ENCODE measurements at places on chromosomes 3 and 15.

DNA sequence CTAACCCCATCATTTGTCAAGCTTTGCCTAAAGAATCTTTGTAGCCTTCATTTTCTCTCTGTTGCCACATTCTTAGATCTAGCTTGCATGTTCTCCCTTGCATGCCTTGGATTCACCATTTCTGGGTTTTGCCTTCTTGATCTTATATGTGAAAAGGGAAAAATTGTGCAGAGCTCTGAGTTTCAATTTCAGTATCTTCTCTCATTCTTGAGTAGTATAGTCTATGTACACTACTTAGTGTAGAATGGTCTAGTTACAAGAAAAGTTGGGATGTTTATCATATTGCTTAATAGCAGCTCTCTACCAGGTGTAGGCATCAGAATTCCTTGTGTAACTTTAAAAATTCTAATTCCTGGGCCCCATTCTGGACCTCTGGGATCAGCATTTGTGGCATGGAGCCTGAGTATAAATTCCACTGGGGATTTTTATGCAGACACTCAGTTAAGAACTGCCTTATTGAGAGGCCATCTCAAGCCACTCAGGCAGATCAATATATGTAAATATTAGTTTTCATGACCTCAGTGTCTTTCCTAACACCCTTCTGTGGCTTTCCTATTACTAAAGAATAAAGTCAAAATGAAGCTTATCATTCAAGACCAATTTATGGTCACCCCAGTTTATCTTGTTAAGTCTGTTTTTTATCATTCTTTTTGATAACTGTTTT is 23.4 kb downstream of the GTF2E1 start:
- no peak for DNase-seq

GRCh38 chr3:184260724-184261269 is 556 bp downstream of the CAMK2N2 start:
- DNase-seq, result no peak

- no peak for DNase-seq
These were observed 367.2 kb downstream of the FHIT start for GRCh38 chr3:60884005-60884404.

GRCh38 chr3:140530603-140531002 is 147.3 kb upstream of the TRIM42 start:
- DNase-seq, result peak; percentile 79

DNA sequence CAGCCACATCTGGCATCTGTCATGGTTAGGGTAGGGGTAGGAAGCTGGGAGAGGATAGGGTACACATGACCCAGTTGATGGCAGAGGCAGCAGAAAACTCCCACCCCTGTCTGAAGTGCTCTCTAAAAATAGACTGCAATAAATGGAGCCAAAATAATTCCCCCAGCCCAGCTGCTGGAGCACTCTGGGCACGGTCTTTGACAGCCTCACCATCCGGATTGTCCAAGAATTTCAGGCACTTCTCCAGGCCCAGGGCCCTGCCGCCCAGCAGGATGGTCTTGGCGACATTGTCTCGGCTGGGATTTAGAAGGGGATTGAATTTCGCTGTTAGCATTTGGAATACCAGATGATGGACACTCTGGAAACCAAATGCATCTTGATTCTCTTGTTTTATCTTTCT is 103.7 kb downstream of the IQSEC1 start:
- no peak for DNase-seq

DNA sequence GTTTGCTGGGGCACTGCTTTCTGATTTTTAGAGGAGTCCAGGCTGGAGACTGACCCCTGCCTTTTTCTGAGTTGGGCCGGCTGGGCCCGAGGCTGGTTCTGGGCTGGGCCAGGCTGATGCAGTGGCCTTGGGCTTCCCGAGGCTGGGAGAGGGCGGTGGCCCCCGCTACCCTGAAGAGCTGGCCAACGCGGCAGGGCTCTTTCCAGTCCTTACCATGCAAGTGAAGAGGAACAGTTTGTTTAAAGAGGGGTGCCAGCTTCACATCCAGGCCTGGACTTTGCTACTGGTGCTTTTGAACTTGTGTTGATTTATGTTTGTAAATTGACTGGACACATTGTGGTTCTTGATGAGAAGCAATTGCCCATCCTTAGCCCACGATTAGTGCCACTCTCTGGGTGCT is 15.3 kb downstream of the IGF1R start:
- no peak for DNase-seq

- DNase-seq, result peak; percentile 93
These were observed 205.9 kb downstream of the CD47 start for GRCh38 chr3:107884719-107885460.

DNA sequence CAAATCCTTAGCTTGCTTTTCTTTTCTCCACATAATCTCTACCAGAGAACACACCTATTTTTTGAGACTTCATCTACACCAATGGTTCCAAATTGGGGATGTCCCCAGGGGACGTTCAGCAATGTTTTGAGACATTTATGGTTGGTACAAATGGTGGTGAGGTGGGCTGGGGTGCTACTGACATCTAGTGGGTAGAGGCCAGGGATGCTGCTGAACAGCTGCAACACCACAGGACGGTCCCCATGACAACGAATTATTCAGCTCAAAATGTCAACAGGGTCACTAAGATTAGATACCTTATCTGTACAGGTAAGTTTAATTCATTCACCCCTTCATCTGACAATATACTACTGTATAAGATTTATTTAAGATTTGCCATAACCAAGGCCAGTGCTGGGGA is 14.4 kb downstream of the GK5 start:
- peak; percentile 33 for DNase-seq

GRCh38 chr3:127647166-127647844 is 18.3 kb downstream of the PODXL2 start:
- no peak for DNase-seq

GRCh38 chr3:167209011-167209410 is 171.1 kb downstream of the ZBBX start:
- DNase-seq, result no peak

- no peak for DNase-seq
These were observed 683.5 kb downstream of the NR2F2 start for GRCh38 chr15:97014001-97014400.

DNA sequence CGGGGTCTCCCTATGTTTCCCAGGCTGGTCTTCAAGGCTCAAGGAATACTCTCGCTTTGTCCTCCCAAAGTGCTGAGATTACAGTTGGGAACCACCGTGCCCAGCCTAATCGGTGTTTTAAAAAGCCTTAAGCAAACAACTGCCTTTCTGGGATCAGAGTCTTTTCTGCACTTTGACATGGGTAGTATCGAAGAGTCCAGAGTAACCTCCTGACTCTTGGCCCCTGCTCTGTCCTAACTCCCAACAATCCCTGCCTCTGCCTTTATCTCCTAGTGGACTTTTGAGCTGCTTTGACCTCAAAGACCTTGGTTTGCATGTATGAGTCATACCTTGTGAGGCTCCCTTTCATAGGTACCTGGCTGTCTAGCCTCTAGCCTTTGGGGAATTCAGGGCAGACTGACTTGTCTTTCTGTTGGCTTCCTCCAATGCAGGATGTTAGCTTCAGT is 21.0 kb upstream of the HACD2 start:
- DNase-seq, result peak; percentile 94

DNA sequence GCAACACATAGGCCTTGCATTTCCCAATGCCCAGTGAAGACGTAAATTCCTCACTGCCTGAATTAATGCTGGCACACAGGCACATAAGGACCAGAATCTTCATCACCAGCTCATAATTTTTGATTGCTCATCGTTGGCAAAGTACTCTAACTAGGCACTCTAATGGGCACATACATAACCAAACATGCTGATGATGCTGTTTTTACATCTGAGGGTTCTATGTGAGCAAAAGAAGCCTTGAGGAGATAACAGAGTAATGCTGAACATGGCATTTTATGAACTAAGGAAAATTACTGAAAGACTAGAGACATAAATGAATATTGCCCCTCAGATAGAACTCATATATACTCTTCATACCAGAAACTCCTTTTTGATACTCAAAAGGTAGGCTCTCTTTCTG is 387.4 kb downstream of the EPHA6 start:
- no peak for DNase-seq

- DNase-seq, result no peak
These were observed 81.8 kb upstream of the THBS1 start for GRCh38 chr15:39499042-39499441.

DNA sequence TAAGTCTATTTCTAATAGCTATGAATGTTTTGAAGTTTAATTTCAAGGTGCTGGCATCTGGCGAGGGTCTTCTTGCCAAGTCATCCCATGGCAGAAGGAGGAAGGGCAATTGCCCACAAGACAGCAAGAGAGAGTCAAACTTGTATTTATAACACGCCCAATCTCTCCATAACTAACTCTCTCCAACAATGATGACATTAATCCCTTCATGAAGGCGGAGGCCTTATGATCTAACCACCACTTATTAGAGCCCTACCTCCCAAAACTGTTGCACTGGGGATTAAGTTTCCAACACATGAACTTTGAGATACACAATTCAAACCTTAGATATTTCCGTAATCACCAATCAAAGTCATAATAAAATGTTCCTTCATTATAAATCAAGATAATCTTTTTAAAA is 406.9 kb downstream of the CNTN6 start:
- no peak for DNase-seq

DNA sequence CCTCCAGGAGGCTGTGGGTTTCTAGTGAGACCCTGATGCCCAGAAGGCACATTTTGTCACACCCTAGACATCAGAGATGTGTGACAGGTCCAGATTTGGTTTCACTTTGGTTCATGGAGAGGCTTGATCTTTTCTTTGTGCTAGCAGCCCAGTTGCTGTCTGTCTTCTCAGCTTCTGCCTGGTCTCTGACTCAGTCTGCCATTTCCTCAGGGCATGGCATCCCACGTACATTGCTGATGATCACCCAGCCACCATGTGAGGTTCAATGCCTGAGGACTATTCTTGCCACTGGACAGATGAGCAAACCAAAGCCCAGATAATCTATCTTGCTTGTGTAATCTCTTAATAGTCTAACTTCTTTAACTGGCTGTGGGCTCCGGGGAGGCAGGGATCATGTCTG is 144.9 kb upstream of the MRPS22 start:
- DNase-seq, result peak; percentile 96

GRCh38 chr3:10581251-10581650 is 75.9 kb upstream of the ATP2B2 start:
- DNase-seq, result peak; percentile 37

DNA sequence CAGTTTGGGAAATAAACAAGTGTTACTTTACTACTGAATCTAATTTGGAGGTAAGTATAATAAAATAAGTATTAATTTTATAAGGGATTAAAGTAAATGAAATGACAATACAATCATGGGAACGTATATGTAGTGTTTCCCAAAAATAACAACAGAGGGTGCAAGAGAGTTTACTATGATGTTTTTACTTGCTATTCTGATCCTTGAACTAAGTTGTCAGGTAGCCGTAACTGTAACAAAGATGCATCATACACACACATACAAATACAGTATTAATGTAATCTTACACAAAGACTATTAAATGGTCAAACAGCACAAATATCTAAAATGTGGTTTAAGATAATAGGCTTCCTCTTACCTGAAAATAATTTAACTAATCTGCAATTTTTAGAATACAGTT is 311.4 kb downstream of the TBC1D5 start:
- peak; percentile 31 for DNase-seq

GRCh38 chr15:101452572-101452971 is 36.9 kb downstream of the PCSK6 start:
- DNase-seq, result no peak

GRCh38 chr15:83484636-83485035 is 37.5 kb downstream of the SH3GL3 start:
- DNase-seq, result no peak

DNA sequence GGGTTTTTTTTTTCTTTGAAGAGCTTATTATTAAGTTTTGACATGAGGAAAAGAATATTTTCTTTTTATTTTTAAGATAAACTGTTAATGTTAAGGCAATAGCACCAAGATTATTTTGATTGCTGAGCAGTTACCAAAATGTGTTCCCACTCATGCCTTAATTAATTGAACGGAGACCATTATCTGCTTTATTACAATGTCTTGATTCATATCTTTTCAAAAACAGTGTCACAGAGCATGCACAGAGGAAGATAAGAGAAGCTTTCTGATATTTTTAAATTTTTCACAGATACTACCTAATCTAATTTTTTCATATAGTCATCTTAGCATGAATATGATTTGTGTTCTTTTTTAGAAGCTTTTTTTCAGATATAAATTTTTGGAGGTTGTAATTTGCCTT is 106.7 kb upstream of the FEZF2 start:
- DNase-seq, result no peak

GRCh38 chr3:16200411-16200810 is 25.9 kb downstream of the GALNT15 start:
- DNase-seq, result peak; percentile 92

- peak; percentile 47 for DNase-seq
These were observed at the start of gene RASGRP1 for GRCh38 chr15:38564557-38565286. Gene RASGRP1, minus strand, starts transcription at chr15:38564814. Its CDS starts 186 bp downstream, at chr15:38564628.

DNA sequence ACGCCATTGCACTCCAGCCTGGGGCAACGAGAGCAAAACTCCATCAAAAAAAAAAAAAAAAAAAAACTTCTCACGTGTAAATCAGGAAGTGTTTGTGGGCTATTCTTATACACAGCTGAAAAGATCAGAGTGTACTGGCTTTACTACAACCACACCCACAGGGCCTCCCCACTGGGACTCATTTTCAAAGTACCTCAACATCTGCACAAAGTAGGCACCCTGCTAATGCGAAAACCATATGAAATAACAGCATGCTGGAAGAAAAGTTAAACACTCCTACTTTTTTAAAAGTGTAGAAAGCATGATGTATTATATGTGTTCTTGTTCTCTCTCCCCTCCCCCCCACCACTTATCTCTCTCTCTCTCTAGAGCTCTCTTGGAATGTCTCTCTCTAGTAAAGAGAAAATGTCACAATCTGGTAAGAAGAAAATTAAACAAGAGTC is 11.1 kb downstream of the UACA start:
- DNase-seq, result no peak

- no peak for DNase-seq
These were observed 66.1 kb upstream of the ITGA11 start for GRCh38 chr15:68498076-68498475.

GRCh38 chr3:129892857-129893580 is 492 bp downstream of the TMCC1 start:
- DNase-seq, result peak; percentile 65

GRCh38 chr3:43391621-43392020 is 105.3 kb downstream of the SNRK start:
- DNase-seq, result no peak

GRCh38 chr3:9916346-9916733 is 558 bp upstream of the IL17RC start:
- DNase-seq, result peak; percentile 41

DNA sequence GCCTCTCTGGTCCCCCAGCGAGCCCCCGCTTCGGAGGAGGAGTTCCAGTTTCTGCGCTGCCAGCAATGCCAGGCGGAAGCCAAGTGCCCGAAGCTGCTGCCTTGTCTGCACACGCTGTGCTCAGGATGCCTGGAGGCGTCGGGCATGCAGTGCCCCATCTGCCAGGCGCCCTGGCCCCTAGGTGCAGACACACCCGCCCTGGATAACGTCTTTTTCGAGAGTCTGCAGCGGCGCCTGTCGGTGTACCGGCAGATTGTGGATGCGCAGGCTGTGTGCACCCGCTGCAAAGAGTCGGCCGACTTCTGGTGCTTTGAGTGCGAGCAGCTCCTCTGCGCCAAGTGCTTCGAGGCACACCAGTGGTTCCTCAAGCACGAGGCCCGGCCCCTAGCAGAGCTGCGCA is 3.5 kb downstream of the PML start:
- no peak for DNase-seq

- DNase-seq, result peak; percentile 87
These were observed 252 bp upstream of the ARMC8 start for GRCh38 chr3:138186803-138187295.

GRCh38 chr15:99615460-99615859 is 49.7 kb downstream of the MEF2A start:
- DNase-seq, result no peak

- DNase-seq, result peak; percentile 86
These were observed 80.2 kb downstream of the LPP start for GRCh38 chr3:188234132-188234531.

All from M059J (cell line).